Motor neuron (in vitro differentiated cells): ENCODE measurements at places on chromosomes 5 and 9. TPM values are rescaled to one million over a fixed set of nuclear protein-coding genes. Genes with fewer than 3 reads are reported as not detected.

- ATAC-seq = no peak
Measured at GRCh38 chr5:159735036-159735435, 181.2 kb upstream of the ADRA1B start.

GRCh38 chr9:128928624-128929023 lies 7.8 kb downstream of the PHYHD1 start:
- ATAC-seq = no peak

- ATAC-seq = no peak
Measured at GRCh38 chr9:95729669-95730368, 145.7 kb upstream of the ERCC6L2 start.

- ATAC-seq = no peak
Measured at GRCh38 chr9:73167614-73168013, 15.9 kb downstream of the ANXA1 start.

GRCh38 chr9:127136081-127136879 lies 13.8 kb upstream of the ANGPTL2 start:
- ATAC-seq = no peak

Gene BSPRY
- total RNA-seq = 0.39 TPM in 1 of 2 replicates, not detected in the other

Gene FOXD4L4
- 1.6 and 2.1 TPM in 2 replicates for total RNA-seq

Gene TNFSF8
- total RNA-seq = 0.27 and 0.31 TPM in 2 replicates

Gene LRRC70
- 4.3 and 7.1 TPM in 2 replicates for total RNA-seq
